Activated CD8-positive, alpha-beta memory T cell treated with anti-CD3 and anti-CD28 coated beads for 48 hours (primary cell): ENCODE measurements at places on chromosomes 3 and 15.

DNA sequence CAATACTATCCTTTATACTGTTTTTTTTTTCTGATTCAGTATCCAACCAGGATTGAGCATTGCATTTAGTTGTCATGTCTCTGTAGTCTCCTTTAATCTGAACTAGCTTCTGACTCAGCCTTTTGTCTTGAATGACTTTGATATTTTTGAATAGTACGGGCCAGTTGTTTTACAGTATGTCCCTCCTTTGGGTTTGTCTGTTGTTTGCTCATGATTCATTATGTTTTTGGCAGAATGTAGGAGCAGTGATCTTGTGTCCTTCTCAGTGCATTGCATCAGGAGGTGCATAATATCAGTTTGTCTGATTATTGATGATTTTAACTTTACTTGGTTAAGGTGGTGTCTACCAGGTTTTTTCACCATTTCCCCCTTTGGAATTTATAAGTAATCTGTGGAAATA, 20.5 kb downstream of the EXOG start:
- DNase-seq, result no peak

- no peak for DNase-seq
Measured at GRCh38 chr3:4982773-4983738, 3.8 kb downstream of the BHLHE40 start.

DNA sequence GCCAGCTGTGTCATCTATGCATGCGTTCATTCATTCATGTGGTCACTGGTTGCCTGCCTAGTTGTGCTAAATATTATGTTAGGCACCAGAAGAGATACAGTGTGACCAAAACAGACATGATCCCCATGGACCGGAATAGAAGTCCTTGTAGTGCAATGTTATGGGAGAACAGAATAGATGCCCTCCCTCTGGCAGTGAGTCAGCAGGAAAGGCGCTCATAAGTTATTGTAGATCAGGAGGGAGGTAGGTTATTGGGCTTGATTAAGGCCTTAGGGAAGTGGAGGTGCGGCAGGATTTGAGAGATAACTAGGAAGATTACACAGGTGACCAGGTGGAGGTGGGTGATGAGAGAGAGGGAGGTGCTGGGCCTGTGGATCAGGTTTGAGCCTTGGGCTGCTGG, 5.2 kb downstream of the MCTP2 start:
- no peak for DNase-seq

DNA sequence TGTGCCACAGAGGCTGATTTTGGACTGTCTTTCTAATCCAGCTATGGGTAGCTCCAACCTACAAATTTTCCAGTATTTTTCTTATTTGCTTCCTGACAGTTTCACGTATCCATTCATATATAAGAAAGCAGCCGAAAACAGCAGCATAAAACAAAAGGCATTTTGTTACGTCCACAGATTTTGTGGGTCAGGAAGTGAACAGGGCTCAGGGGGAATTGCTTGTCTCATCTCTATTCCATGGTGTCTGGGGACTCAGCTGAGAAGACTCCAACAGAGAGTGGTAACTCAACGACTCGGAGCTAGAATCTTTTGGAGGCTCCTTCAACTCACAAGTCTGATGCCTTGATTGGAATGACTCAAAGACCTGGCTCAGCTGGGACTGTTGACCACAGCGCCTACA, 11.7 kb upstream of the SAMMSON start:
- DNase-seq, result no peak

DNA sequence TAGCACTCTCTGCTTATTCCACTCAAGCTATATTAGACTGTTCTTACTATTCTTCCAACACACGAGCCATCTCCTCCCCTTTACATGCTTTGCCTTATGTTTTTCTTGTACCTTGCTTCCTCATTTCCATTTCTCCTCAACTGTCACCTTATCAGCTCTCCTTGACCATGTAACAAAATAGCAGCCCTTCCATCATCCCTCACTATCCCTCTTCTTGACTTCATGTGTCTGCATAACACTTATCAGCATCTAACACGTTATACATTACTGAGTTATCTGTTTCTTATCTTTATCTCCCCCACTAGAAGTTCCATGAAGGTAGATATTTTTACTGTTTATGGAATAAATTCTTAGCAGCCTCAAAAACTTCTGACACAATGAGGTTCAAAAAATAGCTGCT, 45.3 kb downstream of the TRPM7 start:
- no peak for DNase-seq

GRCh38 chr15:41921167-41921566, 27.3 kb upstream of the SPTBN5 start:
- no peak for DNase-seq
